ENCODE measurements at places on chromosomes 4 and X.

DNA sequence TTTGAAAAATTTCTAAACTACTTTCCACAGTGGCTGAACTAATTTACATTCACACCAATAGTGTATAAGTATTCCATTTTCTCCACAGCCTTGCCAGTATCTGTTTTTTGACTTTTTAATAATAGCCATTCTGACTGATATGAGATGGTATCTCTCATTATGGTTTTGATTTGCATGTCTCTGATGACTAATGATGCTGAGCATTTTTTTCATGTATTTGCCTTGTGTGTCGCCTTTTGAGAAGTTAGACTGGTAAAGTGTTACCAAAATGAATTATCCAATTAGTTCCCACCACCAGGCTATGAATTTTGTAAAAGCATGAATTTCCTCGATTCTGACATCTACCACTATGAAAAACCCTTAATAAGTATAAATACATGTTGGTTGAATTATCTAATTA, 242.2 kb upstream of the GK2 start:
- DNase-seq = no peak

DNA sequence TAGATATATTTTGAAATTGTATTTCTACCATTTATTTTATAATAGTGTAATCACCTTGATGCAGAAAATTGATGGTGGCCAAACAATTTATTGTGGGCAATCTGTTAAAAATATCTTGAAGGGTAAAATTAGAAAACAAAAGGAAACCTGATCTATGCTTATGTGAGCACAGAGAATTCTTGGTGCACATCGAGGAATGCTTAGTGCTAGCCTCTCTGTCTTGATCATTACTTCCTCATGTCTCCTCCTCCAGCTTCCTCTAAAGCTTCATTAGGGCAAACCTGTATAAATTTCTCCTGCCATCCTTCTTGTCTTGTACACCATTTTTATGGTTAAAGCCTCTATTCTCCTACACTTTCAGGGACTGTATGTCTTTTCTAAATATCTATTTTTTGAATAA, 725.8 kb downstream of the RAPGEF2 start:
- no peak for DNase-seq

- DNase-seq = no peak
These were observed 132.1 kb upstream of the SLC4A4 start for GRCh38 chr4:71206763-71207162.

- peak; percentile 4 for DNase-seq
These were observed 34.0 kb upstream of the GYPA start for GRCh38 chr4:144174401-144175067.

GRCh38 chrX:45806410-45807121, 605.9 kb upstream of the DIPK2B start:
- no peak for DNase-seq

- DNase-seq = no peak
These were observed 5.6 kb downstream of the NYX start for GRCh38 chrX:41452565-41453356.

DNA sequence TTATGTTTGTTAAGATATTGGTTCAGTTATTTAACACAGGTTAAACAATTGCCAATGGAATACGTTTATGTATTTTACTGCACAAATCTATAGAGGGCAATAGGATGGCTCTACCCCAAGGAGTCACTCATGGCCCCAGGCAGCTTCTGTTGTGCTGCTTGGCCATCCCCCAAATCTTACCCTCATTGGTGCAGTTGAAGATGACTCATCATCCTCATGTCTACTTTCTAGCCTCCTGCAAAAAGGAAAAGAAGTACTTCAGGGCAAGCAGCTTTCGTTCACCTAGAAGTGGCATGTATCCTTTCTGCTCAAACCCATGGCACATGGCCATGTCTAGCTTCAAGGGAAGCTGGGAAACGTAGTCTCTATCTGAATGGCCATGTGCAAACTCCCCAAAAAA, 14.2 kb downstream of the PHOX2B start:
- no peak for DNase-seq

- no peak for DNase-seq
These were observed 109.3 kb downstream of the AFF2 start for GRCh38 chrX:148609515-148610327.

DNA sequence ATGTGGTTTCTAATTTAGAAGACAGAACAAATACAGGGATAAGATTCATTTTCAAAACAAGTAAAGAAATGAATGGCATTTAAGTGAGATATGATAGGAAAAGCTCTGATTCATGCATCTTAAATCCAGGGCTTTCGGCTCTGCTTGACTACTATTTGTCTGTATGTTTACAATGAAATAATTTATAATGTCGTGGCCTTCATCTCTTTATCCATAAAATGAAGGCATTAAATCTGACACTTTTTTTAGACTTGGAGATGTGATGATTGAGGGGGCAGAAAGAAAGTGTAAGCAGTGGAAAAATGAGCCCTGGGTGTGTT, 115.7 kb upstream of the KIT start:
- DNase-seq = no peak

DNA sequence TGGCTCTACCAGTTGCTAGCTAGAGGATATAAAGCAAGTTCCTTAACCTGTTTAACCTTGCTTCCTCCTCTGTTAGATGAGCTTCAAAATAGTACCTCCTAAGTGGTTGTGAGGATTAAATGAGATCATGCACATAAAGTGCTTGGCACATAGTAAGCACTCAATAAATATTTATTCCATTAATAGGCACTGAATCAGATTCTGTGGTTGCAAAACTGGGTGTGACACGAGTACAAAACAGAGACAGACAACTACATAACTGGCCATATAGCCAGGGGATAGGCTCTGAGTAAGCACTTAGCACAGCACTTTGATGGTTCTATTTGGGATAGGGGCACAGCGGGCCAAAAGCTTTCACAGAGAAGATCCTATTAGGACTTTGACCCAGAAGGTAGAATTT, 150.3 kb downstream of the RELL1 start:
- DNase-seq = no peak

- DNase-seq = no peak
These were observed 29.1 kb downstream of the RASGEF1B start for GRCh38 chr4:81442484-81443085.

DNA sequence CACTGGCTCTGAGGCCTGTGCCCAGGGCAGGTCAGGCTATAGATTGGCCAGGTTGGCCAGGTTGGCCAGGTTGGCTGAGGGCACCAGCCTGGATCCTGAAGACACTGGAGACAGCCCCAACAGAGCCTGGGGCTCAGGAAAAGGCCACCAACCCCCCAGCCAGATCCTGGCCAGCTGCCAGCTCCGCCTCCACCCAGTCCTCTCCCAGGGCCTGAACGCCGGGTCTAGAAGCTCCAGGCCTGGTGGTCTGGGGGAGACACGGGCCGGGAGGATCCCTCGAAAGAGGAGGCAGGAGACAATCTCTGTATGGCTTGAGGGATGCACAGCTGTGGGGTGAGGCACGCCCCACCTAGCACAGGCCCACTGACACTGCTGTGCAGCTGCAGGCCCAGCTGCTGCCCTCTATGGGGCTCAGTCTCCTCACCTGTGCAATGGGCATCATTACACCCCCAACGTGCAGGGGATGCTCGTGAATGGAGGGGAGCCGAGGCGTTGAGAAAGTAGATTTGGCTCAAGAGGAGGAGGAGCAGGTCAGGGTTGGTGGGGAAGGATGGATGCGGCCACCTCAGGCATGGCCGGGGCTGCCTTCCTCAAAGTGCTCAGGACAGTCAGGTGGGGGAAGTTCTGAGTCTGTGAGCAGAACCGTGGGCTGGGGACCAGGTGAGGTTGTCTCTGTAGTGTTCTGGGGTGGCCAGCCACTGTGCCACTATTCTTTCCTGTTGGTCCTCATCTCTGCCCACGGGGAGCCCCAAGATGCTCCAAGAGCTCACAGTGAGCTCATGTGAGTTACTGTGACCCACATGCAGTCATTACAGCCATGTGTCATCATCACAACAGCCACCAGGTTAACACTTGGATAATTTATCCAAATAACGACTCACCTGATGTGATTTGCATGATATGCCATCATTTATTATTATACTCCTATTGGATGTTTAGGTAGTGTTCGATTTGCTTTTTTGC, 10.8 kb upstream of the GAGE10 start:
- no peak for DNase-seq

DNA sequence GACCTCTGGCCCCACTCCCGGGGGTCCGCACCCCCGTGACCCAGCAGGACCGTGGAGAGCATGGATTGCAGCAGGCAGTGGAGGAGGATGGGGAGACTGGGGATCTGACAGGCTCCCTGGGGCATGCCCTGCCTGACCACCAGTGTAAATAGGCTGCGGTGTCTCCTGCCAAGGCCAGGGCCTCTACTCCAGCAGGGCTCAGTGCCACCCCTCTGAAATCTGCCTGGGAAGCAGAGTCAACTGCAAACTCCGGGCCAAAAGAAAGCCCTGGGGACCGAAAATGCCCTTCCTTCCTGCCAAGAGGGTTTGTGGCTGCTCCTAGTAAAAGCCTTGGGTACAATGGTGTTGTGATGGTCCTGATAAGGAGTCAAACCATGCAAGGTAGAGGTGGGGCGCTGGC, 6.4 kb downstream of the ADRA2C start:
- no peak for DNase-seq

GRCh38 chr4:107631560-107631959, 88.5 kb downstream of the PAPSS1 start:
- no peak for DNase-seq

DNA sequence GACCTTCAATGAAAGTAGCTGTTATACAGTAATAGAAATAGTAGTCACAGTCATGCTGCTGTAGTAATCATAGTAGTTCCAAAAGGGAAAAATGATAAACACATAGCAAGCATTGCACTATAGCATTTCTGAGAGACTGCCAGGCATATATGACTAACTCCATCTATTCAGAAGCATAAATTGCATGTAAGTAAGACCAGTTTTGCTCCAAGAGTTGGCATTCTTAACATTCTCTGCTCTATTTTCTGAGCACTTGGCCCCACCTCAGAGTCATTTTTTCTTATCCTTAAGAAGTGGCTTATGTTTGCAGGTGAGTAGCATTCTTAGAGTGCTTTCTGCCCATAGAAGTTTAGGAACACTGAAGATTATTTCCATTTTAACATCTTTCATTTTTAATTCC, 490.3 kb upstream of the TECRL start:
- no peak for DNase-seq

DNA sequence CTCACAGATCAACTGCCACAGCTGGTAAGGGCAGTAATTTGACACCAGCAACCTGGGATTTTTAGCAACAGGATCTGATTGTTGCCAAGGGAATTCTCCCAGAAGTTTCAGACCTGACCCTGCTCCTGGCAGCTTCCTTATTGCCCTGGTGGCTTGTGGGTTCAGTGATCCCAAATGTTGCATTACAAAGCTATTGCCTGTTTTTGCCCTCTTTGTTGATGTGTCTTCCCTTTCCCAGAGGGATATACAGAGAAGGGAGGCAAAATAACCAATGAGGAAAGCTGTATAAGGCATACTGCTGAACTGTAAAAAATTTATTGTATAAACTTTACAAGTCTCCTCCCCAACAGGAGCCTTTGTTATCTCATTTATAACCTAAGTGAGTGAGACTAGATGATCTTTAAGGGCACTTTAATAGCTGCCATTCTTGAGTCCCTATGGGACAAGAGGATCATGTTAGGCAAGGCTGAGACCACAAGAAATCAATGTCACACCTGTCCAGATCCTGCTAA, 22.2 kb downstream of the VSIG4 start:
- no peak for DNase-seq

DNA sequence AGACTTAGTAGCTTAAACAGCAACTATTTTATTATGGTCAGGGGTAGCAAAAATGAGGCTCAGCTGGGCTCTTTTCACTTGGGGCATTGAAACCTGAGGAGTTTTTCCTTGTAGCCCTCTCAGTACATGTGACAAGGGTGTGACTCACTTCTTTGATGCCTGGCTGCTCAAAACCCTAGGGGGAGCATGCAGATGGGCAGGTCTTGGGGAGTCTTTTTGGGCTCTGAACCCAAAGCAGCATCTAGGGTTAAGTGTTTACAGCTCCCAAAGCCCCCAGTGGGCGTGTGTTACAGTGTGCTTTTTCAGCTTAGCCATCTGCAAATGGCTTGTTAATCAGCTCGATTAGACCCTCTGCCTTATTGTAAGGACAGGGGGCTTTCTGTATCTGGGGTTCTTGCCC, 1752.7 kb downstream of the PCDH7 start:
- no peak for DNase-seq

DNA sequence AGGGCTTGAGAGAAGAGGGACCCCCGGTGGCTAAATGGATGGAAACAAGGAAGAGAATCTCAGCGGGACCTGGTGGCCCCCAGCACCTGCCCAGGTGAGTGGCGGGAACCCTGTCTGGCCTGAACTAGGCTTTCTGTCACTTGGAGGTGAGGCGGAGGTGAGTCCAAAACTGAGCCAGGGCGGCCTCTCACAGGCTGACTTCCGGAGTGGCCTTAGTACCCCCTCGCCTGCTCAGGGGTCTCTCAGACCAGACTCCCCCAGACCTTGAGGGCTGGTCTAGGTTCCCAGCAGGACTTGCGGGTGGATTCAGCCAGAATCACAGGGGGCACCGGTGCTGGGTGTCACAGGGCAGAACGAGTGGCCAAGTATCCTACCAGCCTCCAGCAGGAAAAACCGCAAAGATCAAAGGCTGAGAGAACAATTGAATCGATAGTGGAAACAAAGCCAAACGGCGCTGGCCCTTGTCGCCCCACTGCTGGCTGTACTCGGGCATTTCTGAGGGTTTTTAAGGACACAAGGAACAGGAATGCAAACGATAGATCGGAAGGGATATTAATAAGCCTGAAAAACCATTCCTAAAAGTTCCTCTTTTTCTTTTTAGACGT, 67.8 kb downstream of the WFS1 start:
- DNase-seq = no peak

- no peak for DNase-seq
These were observed 37.0 kb upstream of the HERC5 start for GRCh38 chr4:88419874-88420273.

- no peak for DNase-seq
These were observed 640.3 kb downstream of the TRIML1 start for GRCh38 chr4:188779581-188779980.

GRCh38 chrX:30253257-30253656, 6.3 kb downstream of the MAGEB1 start:
- DNase-seq = no peak

DNA sequence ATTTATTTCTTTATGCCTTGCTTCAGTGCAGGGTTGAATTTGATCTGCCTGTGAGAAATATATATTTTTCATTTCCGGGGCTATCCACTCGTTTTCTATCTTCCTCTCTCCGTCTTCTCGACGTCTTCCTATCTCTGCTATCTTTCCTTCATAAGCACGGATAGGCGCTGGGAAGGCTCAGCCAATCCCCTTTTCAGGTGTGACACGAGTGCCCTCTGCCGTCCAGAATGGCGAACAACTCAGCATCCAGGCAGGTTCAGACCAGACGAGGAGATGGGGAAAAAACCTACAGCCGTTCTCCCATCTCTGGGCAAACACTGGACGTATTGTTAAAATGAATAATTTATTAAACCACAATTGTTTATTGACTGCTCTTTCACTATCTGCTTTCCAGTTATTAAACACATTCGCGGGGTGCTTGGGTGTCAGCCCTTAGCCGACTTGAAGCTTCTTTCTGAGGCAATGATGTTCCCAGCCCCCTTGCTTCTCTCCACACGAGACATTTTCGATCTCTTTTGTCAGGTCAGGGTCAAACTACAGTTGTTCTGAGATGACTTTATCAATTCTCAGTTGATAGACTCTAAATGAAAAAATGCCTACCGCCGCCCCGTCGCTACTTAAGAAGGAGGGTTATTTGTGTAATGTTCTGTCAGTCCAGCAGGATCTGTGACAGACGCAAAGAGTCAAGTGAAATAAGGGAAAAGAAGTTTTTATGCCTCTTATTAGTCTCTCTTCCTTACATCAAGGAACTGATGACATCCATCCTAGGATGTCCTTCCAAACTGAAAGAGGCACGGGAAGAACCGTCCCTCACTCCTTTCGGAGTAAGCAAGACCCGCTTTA, 96.3 kb upstream of the NOCT start:
- DNase-seq = no peak
